ENCODE measurements at places on chromosomes 13 and 19.

DNA sequence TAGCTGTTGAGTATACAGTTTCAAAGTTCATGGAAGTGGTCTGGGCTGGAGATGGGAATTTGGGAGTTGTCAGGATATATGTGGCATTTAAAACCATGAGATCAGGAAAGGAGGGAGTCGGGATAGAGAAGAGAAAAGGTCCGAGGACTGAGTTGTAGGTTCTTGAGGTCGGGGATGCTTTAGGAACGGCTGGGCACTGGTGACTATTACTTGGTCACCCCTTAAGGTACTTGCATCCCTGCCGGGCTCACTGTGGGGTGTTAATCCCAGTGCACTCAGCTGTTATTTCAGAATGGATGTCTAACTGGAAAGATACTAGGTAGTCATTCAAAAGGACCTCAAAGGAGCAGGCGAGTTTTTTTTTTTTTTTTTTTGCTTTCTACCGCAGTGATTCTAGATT lies 34.2 kb downstream of the WASF3 start:
- no peak for DNase-seq

DNA sequence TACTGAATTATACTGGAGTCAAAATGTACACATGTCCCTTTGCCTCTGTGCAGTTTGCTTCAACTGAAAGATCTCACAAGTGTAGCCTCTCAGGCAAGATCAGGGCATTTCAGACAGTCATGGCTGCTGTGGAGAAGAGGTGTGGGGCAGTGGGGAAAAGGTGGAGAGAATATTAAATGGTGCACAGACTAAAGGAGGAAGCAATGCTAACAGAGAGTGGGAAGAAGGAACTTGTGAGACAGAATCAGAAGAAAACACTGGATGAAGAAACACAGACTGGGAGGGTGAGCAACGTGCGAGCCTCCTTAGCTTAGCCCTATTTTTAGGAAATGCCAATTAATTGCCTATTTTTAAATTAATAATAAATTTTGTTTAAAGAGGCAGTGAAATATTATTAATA lies 49.6 kb upstream of the RAP2A start:
- no peak for DNase-seq

- DNase-seq: no peak
Measured at GRCh38 chr13:92303428-92303827, 905.0 kb downstream of the GPC5 start.

DNA sequence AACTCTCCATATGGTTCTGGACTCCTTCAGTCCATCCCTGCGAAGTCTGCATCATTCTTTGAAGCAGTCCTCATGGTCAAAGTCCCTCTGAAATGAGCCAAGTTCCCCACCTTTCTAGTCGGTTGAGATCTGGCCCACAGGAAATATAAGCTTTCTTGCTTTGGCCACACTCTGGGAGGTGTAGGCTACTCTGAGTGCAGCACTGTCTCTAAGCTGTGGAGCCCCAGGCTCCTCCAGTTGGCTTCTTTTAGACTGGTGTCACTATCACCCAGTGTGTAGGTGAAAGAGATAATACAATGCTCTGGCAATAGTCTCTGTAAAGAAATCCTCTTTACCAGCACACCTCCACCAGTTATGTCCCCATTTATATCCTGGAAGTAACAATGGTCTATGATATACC lies 486.5 kb upstream of the KLF12 start:
- DNase-seq: no peak

DNA sequence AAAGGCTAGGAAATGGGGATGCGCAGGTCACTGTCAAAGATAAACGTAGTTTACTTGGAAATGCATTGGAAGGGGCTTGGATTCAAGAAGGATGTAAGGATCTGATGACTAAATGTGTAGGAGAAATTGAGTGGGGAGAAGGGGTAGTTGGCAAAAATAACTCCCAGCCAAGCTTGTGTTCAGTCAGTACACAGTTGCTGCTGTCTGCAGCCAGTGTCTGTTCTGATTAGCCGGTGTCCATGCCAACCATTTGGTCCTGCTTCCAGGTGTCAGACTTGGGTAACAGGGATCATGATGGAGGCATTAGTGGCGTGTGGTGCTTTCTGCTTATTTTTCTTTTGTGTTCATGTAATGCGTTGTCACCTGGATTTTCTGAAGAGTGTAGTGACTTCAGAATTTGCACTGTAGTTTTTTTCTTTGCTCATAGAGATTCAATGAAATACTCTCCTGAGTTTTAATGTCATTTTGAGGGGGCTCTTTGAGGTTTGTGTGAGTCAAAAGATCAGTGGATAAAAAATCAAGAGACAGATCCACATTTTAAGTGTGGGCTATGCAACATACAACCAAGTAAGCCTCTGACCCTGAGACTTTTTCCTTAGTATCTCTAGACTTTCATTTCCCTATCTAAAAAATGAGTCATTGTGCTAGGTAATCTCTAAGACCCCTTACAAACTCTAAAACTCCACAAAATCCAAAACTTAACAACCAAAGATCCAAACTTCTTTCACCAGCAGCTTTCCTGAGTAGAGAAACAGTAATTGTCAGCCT lies 103.9 kb downstream of the WDFY2 start:
- DNase-seq: no peak

- DNase-seq: peak; percentile 52
Measured at GRCh38 chr19:13195678-13196077, 45.5 kb downstream of the IER2 start.

GRCh38 chr13:21020176-21020575 lies 41.2 kb downstream of the LATS2 start:
- no peak for DNase-seq

DNA sequence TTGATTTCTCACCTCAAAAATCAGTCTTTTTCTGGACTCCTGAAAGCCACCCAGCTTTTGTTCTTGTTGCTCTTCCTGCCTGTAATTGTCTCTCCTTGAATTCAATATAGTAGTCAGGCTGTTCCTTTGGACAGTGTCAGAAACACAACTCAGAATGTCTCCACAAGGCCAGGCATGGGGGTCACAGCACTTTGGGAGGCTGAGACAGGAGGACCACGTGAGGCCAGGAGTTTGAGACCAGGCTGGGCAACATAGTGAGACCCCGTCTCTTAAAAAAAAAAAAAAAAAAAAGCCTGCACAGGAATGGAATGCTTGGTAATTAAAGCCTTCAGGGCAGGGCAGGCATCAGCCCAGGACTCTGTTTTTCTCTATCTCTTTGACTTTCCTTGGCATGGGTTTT lies 8.9 kb upstream of the BAX start:
- DNase-seq: no peak

- no peak for DNase-seq
Measured at GRCh38 chr13:30880151-30880855, 25.8 kb upstream of the MEDAG start.

DNA sequence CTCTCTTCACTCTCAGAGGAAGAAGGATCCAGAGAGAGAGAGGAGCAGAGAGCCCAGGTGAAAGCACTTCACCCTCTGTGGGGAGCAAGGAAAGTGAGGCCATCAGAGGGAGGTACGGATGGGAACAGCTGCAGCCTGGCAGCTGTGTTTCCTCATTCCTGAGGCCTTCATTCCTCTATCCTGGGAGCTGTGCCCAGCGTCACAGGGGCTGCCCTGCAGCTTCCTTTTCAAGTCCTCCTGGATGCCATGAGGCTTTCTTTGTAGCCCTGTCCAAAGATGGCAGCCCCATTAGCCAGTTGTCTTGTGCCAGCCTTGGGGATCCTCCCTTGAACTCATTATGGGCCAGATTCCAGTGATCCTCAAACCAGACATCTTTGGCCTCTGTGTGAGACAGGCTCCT lies 76.8 kb upstream of the PCDH8 start:
- no peak for DNase-seq

GRCh38 chr19:54670576-54671357 lies 8.0 kb downstream of the LILRB4 start:
- DNase-seq: no peak

GRCh38 chr13:41668130-41668757 lies 210.9 kb downstream of the RGCC start:
- DNase-seq: no peak

GRCh38 chr19:9295411-9295849 lies 14.2 kb downstream of the ZNF699 start:
- DNase-seq: no peak

DNA sequence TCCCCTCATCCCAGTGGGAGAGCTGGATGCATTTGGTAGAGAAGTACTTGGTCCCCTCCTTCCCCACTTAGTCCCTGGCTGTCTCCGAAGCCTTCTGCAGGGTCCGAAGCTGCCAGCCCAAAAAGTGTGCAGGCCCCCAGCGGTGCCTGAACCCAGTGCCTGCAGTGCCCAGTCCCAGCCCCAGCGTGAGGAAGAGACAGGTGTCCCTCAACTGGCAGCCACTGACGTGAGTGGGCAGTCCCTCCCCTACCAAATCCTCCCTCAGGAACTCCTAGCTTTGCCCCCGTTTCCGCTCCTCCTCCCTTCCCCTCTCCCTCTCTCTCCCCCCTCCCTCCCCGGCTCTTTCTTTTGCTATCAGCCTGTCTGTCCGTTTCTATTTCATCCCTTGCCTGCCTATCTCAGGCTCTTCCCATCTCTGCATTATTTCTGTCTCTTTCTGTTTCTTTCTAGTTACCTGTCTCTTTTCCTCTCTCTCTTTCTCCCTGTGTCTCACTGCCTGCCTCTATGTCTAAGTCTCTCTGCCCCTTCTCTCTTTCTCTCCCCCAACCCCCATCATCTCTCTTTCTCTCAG lies 1.8 kb upstream of the LTBP4 start:
- no peak for DNase-seq

DNA sequence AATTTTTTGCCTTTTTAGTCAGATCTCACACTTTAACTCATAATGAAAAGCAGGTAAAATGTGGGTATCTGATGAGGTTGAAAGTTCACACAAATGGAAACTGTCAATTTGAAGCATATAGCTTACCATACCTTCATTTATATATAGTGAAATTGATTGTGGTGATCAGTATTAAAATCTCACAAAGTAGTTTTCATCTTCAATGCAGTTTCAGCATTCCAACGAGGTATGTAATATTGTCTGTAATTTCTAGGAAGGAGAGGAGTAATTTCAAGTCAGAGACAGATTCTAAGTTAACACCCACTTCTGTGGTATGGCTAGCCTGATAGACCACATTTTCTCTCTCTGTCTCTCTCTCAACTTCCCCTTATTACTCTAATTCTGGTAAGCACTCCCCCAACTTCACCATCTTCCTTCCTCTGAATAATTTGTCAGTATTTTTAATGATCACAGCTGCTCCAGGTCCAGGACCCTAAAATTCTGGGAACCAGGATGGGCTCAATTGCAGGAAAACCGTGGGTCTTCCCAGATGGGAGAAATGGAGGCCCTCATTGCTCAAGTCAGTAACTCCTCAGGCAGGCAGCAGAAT lies 455.7 kb downstream of the FGF9 start:
- DNase-seq: no peak

- DNase-seq: peak; percentile 70
Measured at GRCh38 chr19:12792051-12792852, 966 bp downstream of the JUNB start.

DNA sequence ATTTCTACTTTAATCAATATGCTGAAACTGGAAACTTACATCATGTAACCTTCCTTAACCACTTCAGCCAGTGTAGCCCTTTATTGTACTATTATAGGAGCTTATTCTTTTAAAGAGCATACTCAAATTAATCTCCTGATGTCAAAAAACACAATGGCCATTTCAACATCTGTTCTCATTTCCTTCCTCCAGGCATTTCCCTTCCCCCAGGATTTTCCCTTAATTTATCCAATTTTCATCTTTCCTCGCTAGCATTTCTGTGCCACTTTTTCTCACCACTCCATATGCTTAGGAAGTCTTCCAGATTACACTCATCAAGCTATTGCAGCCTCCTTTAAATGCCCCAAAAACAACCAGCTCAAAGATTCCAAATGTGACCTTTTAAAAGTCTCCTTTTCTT lies 265.0 kb downstream of the PCDH9 start:
- no peak for DNase-seq

DNA sequence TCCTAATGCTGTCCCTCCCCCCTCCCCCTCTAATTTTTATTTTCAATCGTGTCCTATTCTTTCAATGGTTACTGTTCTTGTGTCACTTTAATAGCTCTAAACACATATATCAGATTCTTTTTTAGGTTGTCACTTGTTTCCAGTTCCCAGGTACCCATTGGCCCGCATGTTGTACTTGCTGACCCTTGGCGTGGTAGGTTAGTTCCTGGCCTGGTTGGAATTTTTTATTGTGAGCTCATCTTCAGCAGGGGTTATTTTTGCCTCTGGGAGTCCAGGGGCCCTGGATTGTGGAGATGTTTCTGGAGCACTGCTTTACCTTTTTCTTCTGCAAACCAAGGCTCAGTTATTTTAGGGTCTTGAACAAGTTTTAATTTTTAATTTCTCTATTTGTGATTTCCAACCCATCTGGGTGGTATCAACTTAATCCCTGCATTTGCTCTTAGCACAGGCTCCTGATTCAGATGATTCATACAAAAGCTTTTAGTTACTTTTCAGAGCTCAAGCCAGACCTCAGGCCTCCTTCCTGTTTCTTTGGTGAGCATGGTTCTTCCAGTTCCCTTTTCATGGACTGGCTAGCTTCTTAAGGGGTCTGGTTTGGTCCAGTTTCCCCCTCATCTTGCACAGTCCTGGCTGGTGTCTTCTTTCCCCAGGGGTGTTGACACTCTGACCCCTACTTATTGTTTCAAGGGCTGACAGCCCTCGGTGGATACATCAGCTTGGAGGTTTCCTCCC lies 220.5 kb downstream of the TM9SF2 start:
- DNase-seq: no peak

GRCh38 chr13:112867301-112867711 lies 101.7 kb upstream of the MCF2L start:
- DNase-seq: no peak

- DNase-seq: no peak
Measured at GRCh38 chr13:74111399-74111798, 22.8 kb downstream of the KLF12 start.

DNA sequence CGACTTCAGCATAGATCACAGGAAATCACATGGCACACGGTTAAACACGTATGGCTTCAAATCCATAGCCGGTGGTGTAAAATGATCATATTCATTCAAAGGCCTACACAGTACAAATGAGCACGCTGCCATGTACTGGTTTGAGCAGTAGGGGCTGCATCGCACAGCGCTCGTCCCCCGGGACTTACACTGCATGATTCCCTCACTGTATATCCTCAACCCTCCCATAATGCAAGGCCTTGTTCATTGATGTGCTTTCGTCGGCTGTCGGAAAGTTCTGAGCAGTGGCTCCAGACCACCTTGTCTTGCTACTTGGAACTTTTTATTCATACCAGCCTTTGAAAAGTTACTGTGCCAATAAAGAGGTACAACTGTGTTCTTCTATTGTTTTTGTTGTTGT lies 578.2 kb downstream of the MYO16 start:
- no peak for DNase-seq

- DNase-seq: no peak
Measured at GRCh38 chr19:397941-398706, 10.8 kb downstream of the C2CD4C start.

GRCh38 chr19:38417544-38418506 lies 8.2 kb downstream of the RASGRP4 start:
- peak; percentile 48 for DNase-seq

All from stimulated activated CD4-positive, alpha-beta T cell treated with anti-CD3 and anti-CD28 coated beads, Interleukin-4, amount 100 ng/mL, for 48 hours (primary cell).